Dorsolateral prefrontal cortex (tissue), 122 donors: ENCODE measurements at places on chromosomes 5 and 9.

GRCh38 chr5:10876006-10876744 lies 115.1 kb upstream of the DAP start:
- no peak for DNase-seq

DNA sequence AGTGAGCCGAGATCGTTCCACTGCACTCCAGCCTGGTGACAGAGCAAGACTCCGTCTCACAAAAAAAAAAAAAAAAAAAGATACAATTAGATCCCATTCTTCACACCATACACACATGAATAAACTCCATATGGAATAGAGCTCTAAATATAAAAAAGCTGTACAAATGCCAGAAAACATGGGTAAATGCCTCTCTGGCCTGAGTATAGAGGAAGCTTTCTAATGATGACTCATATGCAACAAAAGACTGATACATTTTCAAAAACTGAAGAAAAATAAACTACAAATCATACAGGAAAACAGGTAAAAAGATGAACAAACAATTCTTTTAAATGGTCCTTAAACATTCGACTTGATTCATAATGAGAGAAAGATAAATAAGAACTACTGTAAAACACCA lies 8.6 kb downstream of the ZFP62 start:
- DNase-seq = no peak

DNA sequence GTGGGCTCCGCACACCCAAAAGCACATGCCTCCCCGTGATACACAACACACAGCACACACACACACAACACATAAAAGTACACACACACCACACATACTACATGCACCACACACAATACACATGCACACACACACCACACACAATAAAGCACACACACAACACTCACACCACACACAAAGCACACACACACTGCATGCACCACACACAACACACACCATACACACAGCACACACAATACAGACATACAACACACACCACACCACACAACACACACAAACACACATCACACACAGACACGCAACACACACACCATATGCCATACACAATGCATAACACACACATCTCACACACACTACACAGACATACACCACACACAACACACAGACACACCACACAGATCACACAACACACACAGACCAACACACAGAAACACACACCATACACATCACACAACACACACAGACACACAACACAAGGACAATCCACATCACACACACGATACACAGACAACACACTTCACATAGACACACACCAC lies 3.4 kb upstream of the CCDC187 start:
- no peak for DNase-seq

- DNase-seq = no peak
Observed at GRCh38 chr5:55591686-55592085, 56.9 kb upstream of the PLPP1 start.

DNA sequence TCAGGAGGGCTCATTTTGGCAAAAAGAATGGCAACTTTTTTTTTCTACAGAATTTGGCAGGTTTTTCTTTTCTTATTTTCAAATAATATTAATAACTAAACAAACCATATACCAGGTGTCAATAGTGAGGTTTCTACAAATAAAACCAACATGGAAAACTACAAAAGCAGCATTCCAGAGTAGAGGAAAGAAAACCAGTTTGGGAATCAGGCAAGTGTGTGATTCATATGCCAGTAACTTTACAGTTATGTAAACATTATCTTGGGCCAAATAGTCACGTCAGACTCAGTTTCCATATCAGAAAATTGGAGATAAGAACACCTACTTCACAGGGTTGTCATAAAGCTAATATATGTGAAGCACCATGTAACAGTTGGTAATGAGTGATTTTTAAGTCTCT lies 51.7 kb downstream of the FBXW11 start:
- DNase-seq = no peak

DNA sequence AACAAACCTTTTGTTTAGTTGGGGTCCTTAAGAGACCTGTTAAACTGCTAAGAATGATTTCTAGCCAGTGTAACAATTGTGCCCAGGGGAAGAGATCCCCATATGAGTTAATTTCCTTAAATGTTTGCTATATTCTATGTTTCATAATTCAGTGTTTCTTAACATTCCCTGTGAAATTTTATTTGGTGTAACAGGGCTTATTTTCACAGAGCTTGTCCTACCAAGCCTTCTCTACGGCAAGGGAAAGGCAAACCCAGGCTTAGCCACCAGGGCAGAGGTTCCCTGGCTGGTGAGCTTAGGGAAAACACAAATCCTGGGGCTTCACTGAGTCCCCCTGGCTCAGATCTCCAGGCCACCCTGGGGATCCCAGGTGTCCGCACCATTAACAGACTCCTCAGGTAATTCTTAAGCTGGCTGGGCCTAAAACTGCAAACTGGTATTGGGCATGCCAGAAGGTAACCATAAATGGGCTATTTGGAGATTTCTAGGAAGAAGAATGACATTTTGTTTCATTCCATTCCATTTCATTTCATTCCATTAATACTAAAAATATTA lies 17.0 kb upstream of the LCP2 start:
- DNase-seq = no peak

DNA sequence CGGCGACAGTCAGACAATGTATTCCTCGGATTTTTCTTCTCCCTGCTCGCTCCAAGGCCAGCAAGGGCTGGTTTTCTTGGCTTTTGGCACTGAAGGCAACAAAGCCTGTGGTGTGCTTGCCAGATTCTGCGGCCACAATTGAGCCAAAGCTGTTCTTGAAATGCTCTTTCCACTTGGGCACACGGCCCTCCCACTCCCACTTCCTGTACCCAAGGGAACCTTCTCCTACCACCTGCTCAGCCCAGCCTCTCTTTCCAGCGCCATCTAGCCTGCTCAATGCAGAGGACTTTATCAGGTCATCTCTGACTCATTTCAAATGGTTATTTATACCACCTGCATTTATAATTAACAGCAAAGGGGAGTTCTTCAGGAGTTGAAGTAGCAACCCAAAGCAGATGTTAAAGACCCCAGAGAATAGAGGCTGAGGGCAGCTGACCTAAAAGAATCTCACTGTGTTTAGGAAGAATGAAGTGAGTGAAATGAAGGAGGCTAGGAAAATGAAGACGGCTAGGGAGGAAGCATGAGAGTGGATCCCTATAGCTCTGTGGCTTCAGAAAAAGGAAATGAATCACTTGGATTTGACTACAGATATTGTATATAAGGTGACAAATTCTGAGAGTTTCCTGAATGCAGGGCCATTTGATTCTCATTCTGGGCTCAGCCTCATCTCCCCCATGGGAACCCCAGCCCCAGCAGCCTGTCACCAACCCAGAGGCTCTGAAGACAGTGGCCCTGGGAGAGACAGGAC lies 439.0 kb downstream of the ENC1 start:
- DNase-seq = no peak

- no peak for DNase-seq
Observed at GRCh38 chr5:142368529-142368928, 43.7 kb upstream of the SPRY4 start.

GRCh38 chr5:33400675-33401074 lies 40.1 kb upstream of the TARS1 start:
- no peak for DNase-seq

GRCh38 chr9:84061613-84062193 lies 81.1 kb downstream of the RMI1 start:
- DNase-seq = no peak

DNA sequence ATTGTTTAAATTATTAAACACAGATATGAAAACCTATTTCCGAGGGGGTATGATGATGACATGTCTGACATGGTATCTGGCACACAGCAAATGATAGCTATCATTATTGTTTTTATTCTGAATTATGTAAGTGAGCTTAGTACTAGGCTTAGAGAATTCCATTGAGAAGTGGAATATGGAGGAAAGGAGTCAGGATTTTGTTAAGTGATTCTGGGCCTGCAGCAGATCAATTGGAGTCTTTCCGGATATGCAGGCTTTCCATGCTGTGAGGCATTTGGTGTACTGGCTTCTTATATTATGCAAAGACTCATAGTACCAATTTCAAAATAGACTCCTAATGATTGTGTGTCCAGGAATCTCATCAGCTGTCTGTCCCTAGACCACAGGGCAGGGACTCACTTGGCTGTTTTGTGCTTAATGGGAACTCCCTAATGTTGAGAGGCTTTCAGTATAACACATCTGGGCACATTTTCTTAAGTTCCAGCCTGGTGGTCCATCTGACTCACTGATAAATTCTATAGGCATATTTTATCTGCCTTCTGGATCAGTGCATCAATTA lies 180.0 kb upstream of the KLF9 start:
- DNase-seq = no peak

- DNase-seq = no peak
Observed at GRCh38 chr9:1415146-1415545, 365.0 kb downstream of the DMRT2 start.

DNA sequence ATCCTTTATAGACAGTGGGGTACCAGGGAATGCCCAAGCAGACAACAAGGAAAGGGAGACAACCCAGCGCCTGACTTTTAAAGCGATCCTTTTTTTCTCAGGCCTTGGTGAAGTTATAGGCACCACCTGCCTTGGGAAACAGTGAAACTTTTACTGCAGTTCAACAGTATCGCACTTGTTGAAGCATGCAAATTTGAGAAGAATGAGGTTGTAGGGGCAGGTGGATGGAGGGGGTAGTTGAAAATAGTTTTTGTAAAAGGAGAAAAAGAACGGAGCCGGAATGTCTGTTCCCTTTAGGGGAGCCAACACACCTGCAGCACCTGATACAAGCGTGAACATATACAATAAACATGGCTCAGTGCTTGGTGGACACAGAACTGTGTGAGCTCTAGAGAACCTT lies 190.2 kb upstream of the NR3C1 start:
- no peak for DNase-seq

DNA sequence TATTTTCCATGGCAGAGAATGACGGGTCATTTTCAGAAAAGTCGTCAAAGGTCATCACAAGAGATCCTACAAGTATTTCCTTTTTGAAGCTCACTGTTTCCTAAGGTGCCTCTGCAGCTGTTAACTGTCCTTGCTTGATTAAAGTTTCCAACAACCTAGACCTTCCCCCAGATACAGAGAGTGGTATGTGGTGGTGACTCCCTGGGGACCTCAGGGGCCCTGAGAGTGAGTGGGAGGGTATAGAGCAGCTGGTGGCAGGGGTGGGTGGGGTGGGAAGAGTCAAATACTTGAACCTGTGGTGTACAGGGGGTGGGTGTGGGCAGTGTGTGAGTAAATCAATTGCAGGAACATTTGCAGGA lies 1.6 kb upstream of the CD72 start:
- DNase-seq = no peak

DNA sequence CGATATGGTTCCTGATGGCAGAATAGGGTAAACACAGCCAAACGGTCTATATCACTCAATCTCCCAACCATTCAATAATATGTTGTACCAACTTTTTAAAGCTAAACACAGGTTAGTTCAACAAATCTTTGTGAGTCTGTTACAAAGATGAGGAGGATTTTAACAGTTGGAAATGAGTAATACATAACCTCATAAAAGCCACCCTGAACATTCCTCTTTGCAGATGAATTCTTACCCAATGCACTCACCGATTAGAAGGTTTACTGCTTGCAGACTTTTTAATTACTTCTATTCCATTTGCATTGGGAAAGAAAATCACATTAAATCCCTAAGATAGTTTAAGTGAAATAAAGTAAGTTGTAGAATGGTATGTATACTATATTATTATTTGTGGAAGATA lies 23.3 kb upstream of the TRMT10B start:
- no peak for DNase-seq

- DNase-seq = no peak
Observed at GRCh38 chr5:173645890-173646574, 29.6 kb upstream of the BOD1 start.

- DNase-seq = no peak
Observed at GRCh38 chr9:16524078-16524477, 346.4 kb downstream of the BNC2 start.

GRCh38 chr5:115847290-115847689 lies 5.6 kb downstream of the AP3S1 start:
- no peak for DNase-seq

GRCh38 chr9:25935188-25935587 lies 256.9 kb upstream of the TUSC1 start:
- no peak for DNase-seq

DNA sequence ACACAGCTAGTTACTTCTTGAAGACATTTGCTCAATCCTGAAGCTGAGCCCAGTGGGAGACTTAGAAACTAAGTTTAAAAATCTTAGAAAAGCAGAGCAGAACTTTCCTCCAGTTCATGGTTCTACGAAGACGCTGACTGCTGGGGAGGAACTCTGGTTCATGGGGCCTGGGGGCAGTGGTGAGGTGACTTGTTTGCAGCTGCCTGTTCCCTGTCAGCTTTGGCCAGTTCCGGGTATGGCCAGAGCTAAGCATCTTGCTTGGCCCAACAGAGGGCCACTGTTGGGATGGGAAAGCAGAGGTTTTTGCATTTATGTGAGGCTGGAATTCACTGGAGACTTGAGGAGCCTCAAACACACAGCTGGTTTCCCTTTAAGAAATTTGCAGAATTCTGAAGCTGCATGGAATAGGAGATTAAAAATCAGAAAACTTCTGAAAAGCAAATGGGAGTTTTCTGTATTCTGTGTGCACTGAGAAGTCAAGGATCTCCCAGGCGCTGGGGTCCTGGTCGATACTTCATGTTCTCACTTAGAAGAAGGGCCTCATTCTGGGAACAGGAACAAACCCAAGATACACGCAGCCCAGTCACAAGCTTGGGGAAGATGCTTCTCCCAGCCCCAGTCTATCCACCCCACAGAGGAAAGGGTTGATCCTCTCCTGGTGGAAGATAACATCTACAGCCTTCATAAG lies 10.6 kb upstream of the HMHB1 start:
- no peak for DNase-seq

DNA sequence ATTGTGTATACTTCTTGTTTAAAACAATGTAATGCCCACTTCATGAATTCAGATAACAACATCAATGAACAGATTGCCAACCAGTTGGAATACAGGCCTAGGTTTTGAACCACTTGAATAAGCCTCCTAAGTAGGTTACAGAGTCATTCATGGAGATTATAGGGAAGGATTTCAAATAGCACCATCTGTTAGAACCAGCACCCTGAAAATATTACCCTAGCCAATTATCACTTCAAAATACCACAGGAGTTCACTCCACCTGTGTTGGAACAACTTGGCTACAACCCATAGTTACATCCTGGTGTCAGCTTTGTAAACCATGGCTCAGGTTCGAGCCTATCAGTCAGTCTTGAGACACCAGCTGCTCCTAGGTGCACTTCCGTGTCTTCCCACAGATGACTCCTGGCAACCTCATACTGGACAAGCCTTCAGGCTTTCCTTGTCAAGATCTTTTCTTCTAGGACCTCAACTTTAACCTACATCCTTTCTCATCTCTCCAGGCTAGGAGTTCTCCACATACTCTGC lies 350.0 kb downstream of the DEPDC1B start:
- no peak for DNase-seq
